ENCODE measurements at places on chromosomes 7 and 10.

- no peak for DNase-seq
These were observed 174.5 kb upstream of the PPP2R2D start for GRCh38 chr10:131726076-131726880.

GRCh38 chr10:126090911-126091728, 194.8 kb downstream of the FANK1 start:
- DNase-seq, result no peak

DNA sequence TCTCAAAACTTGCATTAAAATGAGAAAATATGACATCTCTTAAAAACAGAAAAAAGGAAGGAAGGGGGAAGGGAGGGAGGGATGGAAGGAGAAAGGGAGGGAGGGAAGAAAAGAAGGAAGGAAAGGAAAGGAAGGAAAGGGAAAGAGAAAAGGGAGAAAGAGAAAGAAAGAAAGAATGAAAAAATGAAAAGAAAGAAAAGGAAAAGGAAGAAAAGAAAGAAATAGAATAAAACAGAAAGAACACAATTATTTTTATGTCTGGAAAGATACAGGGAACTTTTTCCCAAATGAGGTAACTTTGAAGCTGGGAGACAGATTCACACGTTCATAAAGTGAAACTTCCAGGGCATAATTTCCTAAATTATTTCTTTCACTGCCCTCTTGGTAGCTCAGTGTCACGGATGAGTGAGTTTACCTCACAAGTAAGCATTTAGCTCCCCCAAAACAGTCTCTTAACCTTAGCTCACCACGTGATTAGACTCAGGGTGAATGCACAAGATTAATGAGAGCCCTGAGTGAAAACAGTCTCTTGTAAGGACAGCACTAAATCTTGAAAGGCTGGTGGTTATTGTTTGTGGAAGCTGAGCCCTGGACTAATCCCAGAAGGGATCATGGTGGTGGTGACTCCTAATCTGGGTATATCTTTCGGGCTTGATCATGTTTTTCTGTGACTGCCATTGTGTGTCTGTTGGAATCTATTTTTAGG, 74.1 kb upstream of the HDAC9 start:
- no peak for DNase-seq

- DNase-seq, result no peak
These were observed 115.9 kb downstream of the MICU1 start for GRCh38 chr10:72509941-72510340.

DNA sequence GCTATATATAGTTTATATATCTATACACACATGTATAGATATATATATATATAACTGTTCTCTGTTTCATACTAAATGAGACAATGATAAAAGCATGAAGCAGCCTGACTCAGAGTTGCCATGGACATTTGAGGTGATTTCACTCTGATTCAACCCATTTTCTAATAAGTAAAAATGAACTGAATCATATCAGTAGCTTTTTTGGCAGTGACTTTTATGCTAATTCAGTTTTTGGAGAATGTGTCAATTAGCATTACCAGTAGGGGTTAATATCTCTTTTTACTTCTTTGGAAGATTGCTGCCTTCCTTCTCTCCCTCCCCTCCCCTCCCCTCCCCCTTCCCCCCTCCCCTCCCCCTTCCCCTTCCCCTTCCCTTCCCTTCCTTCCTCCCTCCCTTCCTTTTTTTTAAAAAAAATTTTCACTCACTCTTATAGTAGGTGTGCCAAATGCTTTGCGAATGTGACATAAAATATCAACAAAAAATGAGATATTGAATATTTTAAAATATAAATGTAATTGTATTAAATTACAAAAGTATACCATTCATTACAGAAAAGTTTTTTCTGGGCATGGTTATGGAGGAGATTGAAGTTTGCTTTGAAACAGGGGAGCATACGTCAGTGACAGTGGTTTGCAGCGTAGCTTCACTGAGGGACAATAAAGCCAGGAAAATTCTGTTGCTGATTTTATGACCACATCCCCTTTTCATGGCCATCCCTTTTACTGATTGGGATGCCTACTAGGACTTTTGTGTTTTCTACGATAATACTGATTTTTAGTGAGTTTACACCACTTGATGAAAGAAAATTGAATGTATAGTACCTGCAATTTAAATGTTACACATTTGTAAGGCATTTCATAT, 64.0 kb upstream of the KLF6 start:
- DNase-seq, result no peak

DNA sequence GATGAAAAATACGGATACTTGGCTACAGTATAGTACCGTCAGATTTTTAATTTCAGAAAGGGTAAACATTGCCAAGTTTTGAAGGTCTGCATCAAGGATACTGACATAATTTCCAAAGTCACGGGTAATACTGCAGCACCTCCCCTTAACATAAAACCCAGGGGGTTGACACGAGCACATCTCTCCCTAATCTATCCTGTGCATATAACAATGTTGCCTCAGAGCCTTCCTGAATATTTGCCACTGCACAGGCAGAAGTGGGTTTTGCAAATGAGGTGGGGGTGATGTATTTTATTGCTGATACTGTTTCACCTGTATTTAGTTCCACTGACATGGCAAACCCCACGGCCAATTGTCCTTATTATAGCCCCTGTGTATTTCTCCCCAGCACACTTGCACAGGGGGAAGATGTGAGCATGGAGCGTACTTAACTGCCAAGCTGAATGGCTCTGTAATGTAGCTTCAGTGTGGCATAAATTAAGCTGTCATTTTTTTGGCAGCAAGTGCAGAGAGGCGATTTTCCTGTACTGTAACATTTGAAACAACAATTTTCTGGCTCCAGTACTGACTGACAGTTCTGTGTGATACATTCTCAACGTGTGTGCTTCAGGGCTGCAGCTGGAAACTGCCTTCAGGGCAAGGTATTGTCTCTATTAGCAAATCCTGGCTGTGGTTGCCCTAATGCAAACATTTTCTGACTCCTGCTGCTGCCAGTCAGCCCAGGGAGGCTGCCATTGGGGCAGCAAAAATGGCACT, 299.6 kb upstream of the SP4 start:
- DNase-seq, result no peak

GRCh38 chr10:83945982-83946718, 193.2 kb upstream of the GHITM start:
- DNase-seq, result no peak

DNA sequence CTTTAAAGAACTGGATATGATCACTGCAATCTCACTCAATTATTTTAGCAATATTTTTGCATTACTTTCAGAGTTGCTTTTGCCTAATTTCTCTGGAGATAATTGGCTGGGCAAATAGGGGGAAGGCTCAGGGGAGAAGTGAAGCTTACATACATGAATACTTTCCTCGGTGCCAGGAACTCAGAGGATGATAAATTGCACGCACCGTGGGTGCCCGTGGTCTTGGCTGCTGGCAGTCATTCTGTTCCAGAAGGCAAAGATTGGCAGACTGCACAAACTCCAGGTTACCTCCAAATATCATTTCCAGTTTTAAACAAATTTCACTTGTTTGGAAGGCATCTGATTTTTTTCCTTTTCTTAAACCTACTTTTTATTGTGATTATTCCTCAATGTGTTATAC, 197.8 kb upstream of the TMEM72 start:
- DNase-seq, result no peak

- no peak for DNase-seq
These were observed 975 bp downstream of the CNTNAP2 start for GRCh38 chr7:146117576-146117975.

DNA sequence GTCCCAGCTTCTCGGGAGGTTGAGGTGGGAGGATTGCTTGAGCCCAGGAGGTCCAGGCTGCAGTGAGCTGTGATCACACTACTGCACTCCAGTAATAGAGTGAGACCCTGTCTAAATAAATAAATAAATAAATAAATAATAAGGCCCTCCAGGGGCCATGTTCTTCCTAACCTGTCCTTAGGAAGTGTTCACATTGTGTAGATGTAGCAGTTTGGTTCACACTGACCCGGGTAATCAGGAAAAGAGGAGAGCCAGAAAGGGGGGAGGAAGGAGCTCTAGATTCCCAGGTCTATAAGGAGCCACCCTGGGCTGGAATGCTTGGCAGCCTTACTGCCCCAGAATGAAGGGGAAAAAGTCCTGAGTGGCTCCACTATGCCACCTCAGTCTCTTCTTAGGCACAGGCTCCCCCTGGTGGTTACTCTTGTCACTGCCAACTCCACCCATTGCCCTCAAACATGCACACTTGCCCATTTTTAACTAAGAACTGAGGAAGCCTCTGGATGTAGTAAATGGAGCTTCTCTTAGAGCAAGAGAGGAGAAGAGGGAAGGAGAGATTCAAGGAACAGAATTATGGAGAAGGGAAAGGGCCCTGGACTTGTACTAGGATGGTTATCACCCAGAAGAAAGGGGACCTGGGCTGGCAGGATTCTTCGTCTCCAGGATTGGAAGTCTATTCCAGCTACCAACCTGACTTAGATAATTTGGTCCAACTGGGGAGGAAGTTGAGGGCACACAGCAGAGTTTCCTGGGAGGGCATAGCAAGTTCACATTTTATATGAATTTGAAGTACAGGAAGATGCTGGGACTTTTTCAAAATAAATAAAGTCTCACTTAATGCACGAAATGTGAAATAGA, 7.8 kb downstream of the HPS6 start:
- DNase-seq, result peak; percentile 72

DNA sequence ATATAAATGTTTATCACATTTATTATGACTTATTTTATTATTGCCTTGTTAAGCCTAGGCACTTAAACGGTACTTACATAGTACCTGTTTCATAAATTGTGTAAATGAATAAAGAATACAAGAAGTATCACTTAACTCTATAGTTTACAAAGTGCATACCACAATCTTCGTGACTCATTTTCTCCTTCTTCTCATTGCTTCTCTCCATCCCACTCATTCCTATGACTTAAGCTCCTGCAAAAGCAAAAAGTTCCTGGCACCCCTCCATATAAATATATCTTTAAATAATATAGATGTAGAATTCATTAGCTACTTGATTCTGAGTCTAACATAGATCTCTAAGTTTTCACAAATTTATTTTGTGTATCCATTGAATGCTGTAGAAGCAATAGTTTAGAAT, 1382.0 kb upstream of the CELF2 start:
- DNase-seq, result no peak

DNA sequence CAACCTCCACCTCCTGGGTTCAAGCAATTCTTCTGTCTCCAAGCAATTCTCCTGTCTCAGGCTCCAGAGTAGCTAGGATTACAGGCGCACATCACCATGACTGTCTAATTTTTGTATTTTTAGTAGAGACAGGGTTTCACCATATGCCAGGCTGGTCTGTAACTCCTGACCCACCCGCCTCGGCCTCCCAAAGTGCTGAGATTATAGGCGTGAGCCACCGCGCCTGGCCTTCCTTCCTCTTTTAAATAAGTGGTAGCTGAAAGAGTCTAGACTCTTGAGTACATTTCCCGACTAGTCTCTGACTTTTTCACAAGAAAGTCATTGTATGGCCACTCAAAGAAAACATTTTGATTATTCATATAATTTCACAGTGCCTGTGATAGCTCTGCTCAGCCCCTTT, 636.2 kb upstream of the ANKRD30A start:
- DNase-seq, result no peak

DNA sequence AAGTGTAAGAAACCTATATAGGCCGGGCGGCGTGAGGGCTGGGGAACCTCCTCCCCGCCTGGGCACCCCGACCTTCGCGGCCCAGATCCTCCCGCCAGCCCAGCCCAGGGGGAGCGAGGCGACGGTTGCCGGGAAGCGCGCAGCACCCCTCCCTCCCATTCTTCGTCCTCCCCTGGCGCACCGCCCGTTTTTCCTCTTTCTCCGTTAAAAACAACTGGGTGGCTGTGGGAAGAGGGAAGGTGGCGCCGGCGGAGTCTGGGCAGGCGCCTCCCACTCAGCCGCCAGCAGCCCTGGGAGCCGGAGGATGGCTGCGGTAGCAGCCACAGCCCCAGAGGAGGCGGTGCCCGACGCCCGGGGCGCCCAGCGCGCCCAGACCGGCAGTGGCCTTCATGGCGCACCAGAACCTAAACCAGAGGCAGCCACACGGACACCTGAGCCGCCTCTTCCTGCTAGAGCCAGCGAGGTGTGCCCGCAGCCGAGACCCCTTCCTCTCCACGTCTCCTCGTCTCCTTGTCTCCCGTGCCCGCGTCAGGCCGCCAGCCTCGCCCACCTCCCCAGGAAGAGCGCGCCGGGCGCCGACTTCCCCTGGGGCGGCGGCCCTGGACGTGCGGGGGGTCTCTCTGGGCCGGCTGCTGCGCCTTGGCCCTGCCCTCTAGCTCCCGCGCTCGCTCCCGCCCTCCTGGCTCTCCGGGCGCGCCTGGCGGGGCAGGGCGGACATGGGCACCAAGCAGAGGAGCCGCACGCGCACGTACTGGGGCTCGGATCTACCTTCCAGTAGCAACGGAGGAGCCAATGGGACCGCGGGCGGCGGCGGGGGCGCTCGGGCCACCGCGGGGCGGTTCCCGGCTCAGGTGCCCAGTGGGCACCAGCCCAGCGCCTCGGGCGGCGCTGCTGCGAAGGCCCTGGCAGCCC, 32.8 kb upstream of the SFTPD start:
- DNase-seq, result no peak

DNA sequence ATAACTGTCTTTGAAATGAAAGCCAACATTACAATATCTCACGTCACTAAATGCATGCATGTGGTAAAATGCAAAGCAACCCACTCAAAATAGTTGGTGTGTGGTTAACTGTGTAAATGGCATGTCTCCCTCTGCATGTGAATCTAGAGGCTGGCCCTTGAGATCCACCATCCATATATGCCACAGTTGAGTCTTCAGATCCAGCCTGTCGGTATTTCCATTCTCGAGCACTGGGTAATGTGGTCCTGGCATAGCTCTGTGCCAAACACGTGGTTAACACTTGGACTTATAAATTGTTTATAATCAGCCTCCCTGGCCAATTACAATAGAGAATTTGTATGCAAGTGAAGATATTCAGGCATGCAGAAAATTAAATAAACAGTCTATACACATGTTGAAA, 90.3 kb downstream of the LYZL1 start:
- DNase-seq, result no peak

- no peak for DNase-seq
These were observed 56.3 kb downstream of the LHPP start for GRCh38 chr10:124517931-124518330.

GRCh38 chr10:6406220-6407033, 173.6 kb downstream of the PRKCQ start:
- no peak for DNase-seq

DNA sequence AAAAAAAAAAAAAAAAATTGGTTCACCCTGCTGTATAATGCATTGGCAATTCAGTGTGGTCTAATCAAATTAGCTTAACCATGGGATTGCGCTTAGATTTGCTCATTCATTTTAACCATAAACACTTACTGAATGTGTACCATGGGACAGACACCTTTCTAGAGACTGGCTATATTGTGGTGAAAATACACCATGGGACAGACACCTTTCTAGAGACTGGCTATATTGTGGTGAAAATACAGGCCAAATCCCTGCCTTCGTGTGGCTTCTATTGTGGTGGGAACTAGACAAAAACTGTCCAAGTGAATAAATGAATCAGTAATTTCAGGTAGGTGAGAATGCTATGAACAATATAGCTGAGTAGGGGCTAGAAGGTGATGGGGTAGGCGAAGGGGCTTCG, 10.2 kb upstream of the REPIN1 start:
- no peak for DNase-seq

GRCh38 chr7:44287488-44288380, 37.7 kb downstream of the CAMK2B start:
- DNase-seq, result no peak

Data from stimulated activated CD8-positive, alpha-beta memory T cell treated with anti-CD3 and anti-CD28 coated beads, Interleukin-7, amount 100 ng/mL, for 1 hour (primary cell).